ENCODE measurements at places on chromosomes 3 and 15.
A peak's percentile ranks its signal among the peaks of the same experiment; 100 is the strongest.

GRCh38 chr15:101615414-101615985 lies 36.7 kb downstream of the TM2D3 start:
- no peak for DNase-seq

- DNase-seq = no peak
Measured at GRCh38 chr3:56318891-56319290, 149.4 kb downstream of the ERC2 start.

- no peak for DNase-seq
Measured at GRCh38 chr3:109224333-109224732, 87.8 kb downstream of the C3orf85 start.

DNA sequence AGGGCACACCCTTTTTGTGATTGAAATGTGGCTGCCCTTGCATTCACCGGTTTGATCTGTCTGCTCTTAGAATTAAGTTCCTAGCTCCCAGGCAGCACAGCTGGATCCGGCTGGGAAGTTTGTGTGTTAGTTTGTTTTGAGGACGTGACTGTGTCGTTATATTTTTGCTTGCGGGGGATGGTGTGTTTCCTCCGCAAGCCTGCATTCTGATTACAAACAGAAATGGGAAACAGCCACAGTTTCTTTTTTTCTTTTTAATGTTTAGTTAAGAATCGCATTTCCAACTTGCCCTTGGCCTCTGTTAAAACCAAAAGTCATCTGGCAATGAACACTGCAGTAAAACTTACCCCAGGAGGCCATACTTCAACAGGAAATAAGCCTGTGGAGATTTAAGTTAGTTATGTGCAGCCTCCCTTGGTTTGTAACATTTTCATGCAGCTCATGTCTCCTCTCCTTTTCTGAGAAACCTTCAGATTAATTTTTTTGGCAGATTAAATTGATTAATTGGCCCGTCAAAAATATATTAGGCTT lies 888 bp downstream of the TMOD3 start:
- peak; percentile 49 for DNase-seq

DNA sequence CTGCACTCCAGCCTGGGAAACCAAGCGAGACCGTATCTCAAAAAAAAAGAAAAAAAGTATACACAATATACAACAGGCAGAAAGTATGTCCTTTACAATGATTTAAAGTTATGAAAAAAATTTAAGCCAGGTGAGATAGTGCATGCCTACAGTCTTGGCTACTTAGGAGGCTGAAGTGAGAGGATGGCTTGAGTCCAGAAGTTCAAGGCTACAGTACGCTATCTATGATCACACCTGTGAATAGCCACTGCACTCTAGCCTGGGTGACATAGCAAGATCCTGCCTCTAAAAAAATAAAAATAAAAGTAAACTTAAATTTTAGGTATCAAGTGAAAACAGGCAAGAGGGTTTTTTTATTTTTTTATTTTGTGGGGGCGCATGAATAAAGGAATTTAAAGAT lies 3.1 kb upstream of the KNSTRN start:
- DNase-seq = no peak

DNA sequence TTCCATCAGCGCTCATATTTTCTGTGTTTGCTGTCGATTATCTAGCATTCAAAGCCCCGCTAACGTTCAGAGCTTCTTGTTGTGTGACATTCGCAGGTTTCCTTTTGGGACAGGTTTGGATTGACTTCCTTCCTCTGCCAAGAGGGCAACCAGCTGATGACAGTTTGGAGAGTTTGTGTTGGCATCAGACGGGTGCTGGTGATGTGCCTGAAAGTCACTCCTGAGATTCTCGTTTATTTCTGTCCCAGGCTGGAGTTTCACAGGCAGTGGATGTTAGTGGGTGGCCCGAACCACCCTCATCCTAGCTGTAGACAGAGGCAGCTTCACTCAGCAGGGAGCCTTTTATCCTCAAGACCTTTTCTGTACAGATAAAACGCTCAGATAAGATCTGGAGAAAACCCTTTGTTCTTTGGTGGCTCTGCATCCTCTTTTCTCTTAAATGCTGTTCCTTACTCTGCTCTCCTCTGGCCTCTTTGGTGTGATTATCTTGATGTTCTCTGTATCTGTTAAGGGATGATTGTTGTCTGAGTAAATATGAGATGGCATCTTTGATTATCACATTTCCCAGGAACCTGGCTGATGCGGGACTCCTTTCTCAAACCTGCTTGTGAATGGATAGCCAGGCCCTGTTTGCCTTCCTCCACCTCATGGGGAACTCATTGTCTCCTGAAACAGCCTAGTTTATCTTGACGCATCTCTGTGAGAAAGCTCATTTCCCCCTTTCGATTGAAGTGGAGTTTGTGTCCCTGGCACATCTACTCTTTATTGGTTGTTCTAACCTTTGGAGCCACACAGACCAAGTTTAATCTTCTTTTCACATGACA lies 35.9 kb downstream of the CGNL1 start:
- DNase-seq = no peak

GRCh38 chr15:43913941-43914340 lies 87.1 kb downstream of the WDR76 start:
- DNase-seq = no peak

GRCh38 chr3:135982922-135983581 lies 17.5 kb downstream of the PPP2R3A start:
- DNase-seq = no peak

DNA sequence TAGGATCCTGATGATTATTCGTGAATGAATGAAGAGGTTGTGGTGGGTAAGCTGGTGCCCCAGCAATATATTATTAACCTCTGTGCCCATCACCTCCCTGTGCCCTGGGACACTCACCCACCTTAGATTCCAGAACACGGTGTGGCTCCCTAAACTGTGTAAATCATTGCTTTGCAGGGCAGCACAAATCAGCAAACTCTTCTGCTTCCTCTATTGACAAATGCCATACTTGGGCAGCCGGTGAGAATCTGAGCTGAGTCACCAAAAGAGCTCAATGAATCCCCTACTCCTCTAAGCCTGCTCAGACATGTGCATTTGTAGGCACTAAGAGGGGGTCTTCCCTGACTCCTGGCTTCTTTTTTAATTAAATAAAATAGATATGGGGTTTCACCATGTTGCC lies 15.7 kb downstream of the UQCC5 start:
- DNase-seq = no peak

GRCh38 chr3:185216607-185216958 lies 37.3 kb downstream of the EHHADH start:
- no peak for DNase-seq

DNA sequence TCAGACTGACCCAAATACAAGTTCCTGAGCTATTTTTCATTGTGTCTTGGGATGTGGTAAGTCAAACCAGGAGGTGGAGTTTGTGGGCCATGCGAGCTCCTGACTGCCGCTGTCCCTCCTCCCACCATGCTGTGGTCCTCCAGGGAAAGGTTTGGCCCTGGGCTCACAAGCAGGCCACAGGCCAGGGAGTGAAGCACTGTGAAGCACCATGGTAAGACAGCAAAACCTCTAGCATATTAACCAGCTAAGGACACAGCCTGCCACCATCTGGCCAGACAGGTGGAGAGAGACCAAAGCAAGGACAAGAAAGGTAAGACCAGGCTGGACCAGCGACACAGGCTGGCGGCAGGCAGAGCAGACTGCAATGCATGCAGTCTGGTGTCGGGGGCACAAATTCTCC lies 15.3 kb downstream of the RAB43 start:
- no peak for DNase-seq

DNA sequence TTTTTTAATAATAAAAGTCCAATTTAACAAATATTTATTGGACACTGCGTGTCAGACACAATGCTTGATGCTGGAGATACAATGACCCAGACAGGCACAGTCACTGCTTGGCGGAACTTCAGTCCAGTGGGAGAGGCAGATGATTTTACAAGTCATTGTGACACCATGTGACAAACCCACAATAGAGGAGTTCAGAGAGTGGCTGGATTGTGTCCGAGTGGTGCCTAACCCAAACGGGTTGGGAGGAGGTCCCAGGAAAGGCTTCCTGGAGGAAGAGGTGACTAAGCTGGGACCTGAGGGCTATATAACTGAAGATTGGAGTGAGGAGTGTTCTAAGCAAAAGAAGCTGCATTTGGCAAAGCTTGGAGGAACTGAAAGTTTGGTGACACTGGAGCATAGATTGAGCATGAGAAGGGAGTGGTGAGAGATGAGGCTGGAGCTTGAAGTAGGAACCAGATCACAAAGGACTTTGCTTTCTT lies 41.4 kb downstream of the CRTC3 start:
- DNase-seq = no peak

GRCh38 chr15:101439285-101439919 lies 50.1 kb downstream of the PCSK6 start:
- DNase-seq = no peak

- no peak for DNase-seq
Measured at GRCh38 chr3:127714125-127714571, 41.4 kb downstream of the ABTB1 start.
